Activated CD4-positive, alpha-beta T cell treated with anti-CD3 and anti-CD28 coated beads, Interleukin-2, Interleukin-6, amounts not matched to agents 100 ng/mL and 50 ng/mL, durations not matched to agents 16 hours and 8 hours (primary cell): ENCODE measurements at places on chromosomes 16 and 17.
A peak's percentile ranks its signal among the peaks of the same experiment; 100 is the strongest.

DNA sequence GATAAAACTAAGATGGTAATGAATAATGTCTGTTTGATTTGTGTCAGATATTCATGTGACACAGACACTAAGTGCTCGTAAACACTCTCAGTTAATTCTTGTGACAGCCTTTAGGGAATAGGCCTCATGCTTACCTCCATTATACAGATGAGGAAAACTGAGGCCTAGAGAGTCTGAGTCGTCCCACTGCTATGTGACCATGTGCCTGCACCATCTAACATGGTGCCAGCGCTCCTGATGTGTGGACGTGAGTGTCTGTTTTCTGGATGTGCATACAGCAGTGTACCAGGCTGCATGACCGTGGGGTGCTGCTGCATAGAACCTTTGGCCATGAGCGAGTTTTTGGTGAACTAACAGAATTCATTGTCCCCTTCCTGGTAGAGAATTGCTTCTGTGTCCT is 61.8 kb downstream of the MPRIP start:
- no peak for DNase-seq

GRCh38 chr17:69060822-69061221 is at the start of gene ABCA9:
Gene ABCA9 (minus strand): TSS chr17:69060927. CDS start chr17:69051126, 9,801 bp downstream.
- no peak for DNase-seq

- no peak for DNase-seq
These were observed 5.6 kb upstream of the PVALEF start for GRCh38 chr17:81159611-81160265.

DNA sequence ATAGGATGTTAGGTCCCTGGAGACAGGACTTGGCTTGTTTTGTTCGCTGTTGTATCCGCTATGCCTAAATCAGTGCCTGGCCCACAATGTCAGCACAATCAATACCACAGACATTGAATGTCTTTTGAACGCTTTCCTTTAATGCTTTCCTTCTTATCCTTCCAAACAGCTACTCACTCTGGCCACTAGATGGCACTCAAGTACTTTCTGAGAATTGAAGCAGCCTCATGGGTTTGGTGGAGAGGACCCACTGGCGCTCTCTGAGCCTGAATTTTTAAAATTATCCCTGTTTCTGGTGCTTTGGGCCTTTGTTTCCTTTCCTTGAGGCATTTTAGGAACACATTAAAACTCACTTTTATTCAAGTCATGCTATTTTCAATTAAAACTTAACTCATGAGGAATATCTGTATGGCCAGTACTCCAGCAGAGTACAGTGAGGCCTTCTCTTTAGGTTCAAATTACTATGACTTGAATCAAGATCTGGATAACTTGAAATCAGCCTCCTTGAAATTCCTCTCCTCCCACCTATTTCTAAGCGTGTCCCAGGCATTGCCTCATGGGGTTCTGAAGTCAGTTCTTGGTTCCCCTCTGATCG is 3.2 kb upstream of the NLRP1 start:
- peak; percentile 82 for DNase-seq

DNA sequence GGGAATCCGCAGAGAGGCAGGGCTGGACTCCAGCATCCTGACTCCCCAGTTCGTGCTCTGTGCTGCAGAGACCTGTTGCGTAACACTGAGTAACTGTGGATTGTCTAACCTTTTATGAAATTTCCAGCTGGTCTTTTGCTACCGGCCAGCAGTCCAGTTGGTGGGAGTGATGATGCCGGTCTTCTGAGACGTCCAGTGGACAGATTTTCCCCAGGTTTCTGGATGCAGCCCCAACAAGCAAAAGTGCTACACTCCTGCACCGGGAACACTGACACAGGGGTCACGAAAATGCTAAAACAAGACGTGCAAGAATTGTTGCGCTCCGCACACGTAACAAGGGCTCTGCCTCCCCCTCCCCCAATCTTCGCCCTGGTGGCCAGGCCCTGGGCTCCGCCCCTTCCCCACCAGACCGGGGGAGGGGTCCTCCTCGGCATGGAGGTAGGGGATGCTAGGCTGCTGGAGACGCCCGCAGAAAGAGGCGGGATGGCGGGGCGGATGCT is 701 bp upstream of the MRC2 start:
- peak; percentile 27 for DNase-seq

GRCh38 chr17:63996430-63997182 is 1.5 kb upstream of the PRR29 start:
- no peak for DNase-seq

DNA sequence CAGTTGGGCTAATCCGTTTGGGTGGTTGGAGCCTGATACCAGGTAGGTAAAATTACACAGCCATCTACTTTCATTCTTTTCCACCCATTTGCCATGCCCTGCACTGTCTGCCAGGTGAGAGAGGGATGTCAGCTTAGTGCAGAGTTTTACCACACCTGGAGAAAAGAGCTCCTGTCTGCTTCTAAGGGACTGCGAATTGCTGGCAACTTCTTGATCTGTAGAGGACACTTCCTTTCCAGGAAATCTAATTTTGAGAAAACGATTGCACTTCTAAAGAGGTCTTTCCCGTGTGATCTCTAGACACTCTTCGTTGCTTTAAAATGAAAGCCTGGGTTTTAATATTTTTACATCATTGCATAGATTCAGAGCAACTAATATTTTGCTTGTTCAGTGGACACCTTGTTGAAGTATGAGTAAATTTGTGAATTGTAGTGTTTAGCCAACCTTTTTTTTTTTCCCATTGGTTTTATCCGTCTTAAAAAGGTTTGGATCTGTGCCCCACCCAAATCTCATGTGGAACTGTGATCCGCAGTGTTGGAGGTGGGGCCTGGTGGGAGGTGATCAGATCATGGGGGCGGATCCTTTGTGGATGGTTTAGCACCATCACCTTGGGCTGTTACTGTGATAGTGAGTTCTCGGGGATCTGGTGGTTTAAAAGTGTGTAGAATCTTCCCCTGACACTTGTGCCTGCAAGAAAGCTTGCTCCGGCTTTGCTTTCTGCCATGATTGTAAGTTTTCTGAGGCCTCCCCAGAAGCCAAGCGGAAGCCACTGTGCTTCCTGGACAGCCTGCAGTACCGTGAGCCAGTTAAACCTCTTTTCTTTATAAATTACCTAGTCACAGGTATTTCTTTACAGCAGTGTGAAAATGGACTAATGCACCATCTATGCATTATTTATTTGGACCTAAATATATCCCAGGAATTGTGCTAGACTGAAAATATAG is 104.6 kb downstream of the PRKCA start:
- DNase-seq: peak; percentile 39

GRCh38 chr17:31524926-31525800 is 133.7 kb downstream of the RAB11FIP4 start:
- DNase-seq: peak; percentile 90

GRCh38 chr17:54944796-54945195 is 23.7 kb downstream of the COX11 start:
- DNase-seq: no peak

DNA sequence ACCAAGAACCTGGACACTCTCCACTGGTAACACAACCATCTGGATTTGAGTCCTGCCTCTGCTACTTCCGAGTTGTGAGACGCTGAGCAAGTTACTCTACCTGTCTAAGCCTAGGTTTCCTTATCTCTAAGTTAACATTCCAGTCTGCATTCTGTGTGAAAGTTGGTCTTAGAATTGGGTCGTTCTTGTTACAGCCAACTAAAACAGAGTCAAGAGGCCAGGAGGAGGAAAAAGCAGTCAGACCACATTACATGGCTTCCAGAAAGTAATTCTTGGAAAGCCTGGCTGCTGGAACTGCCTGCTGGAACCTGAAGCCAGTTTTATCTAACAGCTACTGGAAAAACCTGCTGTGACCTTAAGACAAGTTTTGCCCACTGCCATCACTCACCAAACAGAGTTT is 38.4 kb upstream of the XYLT1 start:
- DNase-seq: no peak

GRCh38 chr17:1206026-1206777 is 26.4 kb upstream of the ABR start:
- DNase-seq: no peak

DNA sequence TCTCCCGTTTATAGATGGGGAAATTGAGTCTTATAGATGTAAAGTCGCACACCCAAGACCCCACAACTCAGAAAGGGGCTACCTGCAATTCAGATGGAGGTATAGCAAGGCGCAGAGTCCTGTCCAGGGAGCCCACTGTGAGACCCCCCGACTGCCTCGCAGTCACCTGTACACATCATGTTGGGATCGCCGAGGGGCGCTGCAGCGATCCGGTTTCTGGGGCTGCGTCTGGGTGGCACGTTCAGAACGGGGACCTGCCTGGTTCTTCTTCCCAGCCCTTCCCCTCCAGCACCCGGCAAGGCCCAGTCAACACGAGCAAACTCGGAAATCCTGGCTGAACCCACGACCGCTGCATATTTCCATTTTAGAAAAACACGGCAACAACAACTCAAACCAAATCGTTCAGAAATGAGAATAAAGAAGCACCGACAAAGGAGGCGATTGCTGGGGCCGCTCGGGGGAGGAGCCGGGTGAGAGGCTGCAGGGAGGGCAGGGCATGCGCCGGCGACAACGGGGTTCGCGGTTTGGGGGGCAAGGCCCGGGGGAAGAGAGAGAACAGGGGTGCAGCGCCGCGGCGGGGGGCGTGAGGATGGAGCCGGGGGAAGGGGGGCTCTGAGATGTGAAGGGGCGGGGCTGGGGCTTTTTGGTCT is 643 bp downstream of the HSDL1 start:
- DNase-seq: peak; percentile 50

DNA sequence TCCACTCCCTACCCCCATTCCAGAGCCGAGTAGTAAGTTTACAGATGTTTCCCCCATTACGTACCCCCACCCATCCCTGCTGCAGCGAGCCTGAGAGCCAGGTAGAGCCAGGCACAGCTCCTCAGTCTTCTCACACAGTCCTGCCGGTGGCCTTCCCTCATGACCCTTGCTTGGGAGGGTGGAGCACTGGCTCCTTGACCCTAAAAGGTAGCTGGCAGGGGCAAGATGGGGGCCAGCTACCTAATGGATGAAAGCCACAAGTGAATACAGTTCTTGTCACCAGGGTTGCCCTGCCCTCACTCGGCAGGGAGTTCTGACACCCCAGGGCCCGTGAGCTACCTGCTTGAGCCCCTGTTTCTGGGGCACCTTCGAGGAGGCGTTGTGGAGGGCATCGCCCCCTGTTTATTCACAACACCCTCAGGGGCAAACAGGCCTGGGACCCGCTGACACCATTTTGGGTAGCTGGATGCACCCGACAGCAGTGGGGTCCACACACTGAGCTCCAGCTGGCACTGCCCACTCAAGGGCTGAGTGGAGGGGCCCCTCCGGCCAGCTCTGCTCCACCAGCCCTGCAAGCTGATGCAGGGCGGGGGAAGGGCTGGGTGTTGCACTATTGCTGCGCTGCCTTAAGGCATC is 22.2 kb downstream of the ADAM11 start:
- no peak for DNase-seq

DNA sequence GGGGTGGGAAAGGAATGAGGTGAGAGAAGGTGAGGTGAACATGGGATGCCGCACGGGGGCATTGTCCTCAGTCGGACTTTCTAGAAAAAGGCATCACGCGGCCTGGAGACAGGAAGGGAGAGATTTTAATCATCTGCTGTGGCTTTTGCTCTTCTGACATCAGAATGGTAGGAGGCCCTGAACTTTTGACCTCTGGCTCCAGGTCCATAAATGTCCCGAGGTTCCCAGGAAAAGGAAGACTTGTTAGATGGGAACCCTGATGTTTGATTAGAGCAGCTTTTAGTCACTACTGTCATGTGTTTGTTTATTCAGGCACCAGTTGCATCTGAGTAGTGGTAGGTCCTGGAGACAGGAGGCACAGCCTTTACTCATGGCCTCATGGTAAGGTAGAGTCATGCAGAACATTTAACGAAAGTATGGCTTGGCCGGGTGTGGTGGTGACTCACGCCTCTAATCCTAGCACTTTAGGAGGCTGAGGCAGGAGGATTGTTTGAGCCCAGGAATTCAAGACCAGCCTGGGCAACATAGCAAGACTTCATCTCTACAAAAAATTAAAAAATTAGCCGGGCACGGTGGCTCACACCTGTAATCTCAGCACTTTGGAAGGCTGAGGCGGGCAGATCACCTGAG is 203.1 kb downstream of the MSI2 start:
- peak; percentile 69 for DNase-seq

GRCh38 chr17:19868079-19868395 is 301 bp upstream of the ULK2 start:
- DNase-seq: no peak

DNA sequence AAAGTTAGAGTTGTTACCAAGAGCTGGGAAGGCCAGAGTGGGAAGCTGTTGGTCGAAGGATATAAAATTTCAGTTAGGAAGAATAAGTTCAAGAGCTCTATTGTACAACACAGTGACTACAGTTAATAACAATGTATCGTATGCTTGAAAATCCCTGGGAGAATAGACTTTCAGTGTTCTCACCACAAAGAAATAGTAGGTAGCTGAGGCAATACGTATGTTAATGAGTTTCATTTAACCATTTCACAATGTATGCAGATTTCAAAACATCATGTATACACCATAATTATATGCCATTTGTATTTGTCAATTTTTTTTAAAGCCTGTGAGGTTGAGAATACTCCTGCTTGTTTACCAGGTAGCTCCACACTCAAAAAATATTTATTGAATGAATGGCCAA is 41.5 kb upstream of the MYOCD start:
- no peak for DNase-seq

DNA sequence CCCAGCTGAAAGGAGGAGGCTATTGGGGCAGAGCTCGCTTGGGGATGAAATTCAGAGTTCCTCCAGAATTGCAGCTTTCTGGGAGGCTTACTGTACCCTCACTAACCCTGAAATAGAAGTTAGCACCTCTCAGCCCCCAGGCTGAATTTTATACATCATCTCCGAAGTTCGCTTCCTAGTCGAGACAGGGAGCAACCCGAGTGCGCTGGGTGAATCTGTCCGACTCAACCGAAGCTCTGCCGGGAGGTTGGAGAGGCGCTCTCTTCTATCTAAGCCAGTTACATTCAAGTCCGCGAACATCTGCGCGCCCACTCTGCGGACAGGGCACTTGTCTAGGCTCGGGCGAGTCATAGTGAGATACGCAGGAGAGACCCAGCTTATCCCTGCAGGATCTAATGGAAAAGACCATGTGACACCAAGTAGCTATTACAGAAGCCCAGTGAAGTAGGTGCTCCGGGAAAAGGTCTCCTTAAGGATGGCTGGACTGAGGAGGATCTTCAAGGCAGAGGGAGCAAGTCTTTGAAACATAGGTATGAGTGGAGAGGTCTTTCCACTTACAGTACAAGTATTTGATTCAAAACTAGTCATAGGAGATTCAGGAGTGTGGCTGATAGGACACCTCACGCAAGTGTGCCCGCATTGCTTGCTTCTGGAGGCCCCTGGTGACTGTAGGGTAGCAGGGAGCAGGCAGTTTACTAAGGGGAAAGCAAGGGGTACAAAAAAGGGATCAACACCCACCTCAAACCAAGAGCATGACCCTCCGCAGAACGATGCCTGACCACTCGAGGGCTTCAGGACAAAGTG is 646 bp upstream of the HES7 start:
- DNase-seq: peak; percentile 49

DNA sequence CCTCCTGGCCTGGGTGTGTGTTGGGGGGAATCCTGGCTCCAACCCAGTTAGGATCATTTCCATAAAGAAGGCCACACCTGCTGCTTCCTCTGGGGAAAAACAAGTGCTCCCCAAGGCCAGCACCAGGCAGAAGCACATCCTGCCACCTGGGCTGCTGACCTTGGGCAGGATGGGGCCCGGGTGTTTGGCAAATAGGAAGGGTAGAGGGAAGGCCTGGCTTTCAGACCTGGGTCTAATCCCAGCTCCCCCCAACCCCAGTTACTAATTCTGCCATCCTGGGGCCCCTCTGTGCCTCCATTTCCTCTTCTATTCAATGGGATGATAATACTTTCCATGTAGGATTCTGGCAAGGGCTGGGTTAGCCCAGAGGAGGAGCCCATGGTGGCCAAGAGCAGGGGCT is 3.0 kb upstream of the NLRC5 start:
- no peak for DNase-seq
